ENCODE measurements at places on chromosomes 4 and X. TPM values are rescaled to one million over a fixed set of nuclear protein-coding genes. Genes with fewer than 3 reads are reported as not detected.

SAGE1 gene
- not detected for total RNA-seq

PRRG1 gene
- 6.7 TPM for total RNA-seq

GPR50 gene
- total RNA-seq: 12.0 TPM

GRCh38 chr4:157837071-157837703, 335.6 kb downstream of the GASK1B start:
- H3K4me1 ChIP-seq: peaks cover 24% of the 10 kb centered on the region
- H3K27me3 ChIP-seq: no peaks in the 10 kb centered on the region
- H3K27ac ChIP-seq: peak overlapping the region; percentile 47
- H3K36me3 ChIP-seq: no peaks in the 10 kb centered on the region
- DNase-seq: no peak

HELT gene
- total RNA-seq: 0.28 TPM

MMAA gene
- 5.0 TPM for total RNA-seq

GPRASP1 gene
- total RNA-seq: 2.0 TPM

- no peak overlapping the region for H3K27ac ChIP-seq
- H3K27me3 ChIP-seq: no peaks in the 10 kb centered on the region
- H3K4me1 ChIP-seq: peaks cover 54% of the 10 kb centered on the region
Observed at GRCh38 chr4:140242357-140243277, 88.6 kb upstream of the MAML3 start.

ADH1C gene
- 0.23 TPM for total RNA-seq

DNA sequence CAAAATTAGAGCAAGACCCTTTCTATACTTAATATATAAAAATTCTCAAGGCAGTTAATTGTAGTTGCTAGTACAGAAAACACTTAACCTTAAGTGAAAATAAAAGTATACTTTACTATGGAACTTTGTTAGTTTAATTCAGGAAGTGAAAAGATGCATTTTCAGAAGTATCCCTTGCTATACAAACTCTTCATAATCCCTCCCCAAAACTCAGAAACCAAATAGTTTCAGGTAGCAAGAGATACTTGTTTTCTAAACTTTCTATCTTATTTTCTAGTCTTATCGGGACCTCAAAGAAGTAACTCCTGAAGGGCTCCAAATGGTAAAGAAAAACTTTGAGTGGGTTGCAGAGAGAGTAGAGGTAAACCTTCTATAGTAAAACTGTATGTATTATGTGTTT, 14.3 kb downstream of the PAICS start:
- DNase-seq: no peak
- no peaks in the 10 kb centered on the region for H3K27me3 ChIP-seq
- no peaks in the 10 kb centered on the region for H3K4me1 ChIP-seq
- no peak overlapping the region for H3K4me3 ChIP-seq
- peaks cover 92% of the 10 kb centered on the region for H3K36me3 ChIP-seq

HSD17B10 gene
- 106 TPM for total RNA-seq

DNA sequence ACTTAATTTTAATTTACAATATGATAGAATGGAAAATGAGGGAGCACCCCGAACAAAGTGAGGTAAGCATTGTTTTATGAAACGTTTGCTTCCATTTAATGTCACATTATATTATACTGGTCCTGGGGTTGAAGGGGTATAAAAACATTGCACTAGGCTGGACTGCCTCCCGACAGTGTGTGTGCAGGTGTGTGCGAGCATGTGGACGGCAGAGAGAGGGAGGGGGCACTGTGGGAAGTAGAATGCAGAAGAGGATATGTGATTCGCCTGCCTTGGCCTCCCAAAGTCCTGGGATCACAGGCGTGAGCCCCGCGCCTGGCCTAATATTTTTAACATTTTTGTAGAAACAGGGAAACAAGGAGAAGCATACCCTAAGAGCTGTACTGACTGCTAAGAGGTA, 36.0 kb downstream of the IRF2 start:
- H3K36me3 ChIP-seq: no peaks in the 10 kb centered on the region
- H3K27ac ChIP-seq: no peak overlapping the region
- no peak overlapping the region for H3K4me3 ChIP-seq
- no peaks in the 10 kb centered on the region for H3K27me3 ChIP-seq
- DNase-seq: no peak

ELOVL6 gene
- 83.8 TPM for total RNA-seq

DNA sequence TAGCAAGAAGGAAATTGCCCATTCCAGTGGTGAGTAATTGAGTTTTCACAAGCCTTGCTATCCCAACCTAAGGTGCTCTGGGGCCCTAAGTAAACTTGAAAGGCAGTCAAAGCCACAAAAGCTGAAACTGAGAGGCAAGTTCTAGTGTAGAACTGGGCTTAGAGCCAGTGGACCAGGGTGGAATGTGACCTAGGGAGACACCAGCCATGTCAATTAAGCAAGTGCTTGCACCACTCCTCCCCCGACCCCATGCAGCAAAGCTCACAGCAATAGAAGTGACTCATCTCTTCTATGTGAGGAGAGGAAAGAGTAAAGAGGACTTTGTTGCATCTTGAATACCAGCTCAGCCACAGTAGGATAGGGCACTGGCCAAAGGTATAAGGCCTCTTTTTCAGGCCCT, 486.1 kb upstream of the POU3F4 start:
- DNase-seq: no peak
- no peaks in the 10 kb centered on the region for H3K4me1 ChIP-seq
- H3K27me3 ChIP-seq: no peaks in the 10 kb centered on the region
- H3K36me3 ChIP-seq: peaks cover 5% of the 10 kb centered on the region
- no peak overlapping the region for H3K27ac ChIP-seq

RBM46 gene
- 4.2 TPM for total RNA-seq

DNA sequence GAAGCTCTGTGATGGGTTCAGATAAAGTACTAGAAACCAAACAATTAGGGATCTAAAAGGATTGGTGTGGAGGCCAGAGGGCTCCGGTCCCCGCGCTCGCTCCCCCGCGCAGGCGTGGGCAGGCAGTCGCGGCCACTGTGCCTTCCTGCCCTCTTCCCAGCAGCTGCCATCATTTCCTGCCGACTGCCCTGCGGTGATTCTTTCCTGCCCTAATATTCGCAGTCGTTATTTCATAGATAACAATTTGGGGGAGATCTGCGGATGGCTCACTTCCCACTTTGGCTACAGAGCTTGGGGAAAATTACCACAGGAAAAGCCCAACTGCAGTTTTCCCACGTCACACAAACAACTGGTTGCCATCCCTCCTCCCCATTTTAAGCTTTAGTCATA, 2.2 kb downstream of the GRIA2 start:
- H3K27me3 ChIP-seq: peaks cover 69% of the 10 kb centered on the region
- H3K36me3 ChIP-seq: no peaks in the 10 kb centered on the region
- H3K4me3 ChIP-seq: peak overlapping the region; percentile 76
- peaks cover 22% of the 10 kb centered on the region for H3K4me1 ChIP-seq

DNA sequence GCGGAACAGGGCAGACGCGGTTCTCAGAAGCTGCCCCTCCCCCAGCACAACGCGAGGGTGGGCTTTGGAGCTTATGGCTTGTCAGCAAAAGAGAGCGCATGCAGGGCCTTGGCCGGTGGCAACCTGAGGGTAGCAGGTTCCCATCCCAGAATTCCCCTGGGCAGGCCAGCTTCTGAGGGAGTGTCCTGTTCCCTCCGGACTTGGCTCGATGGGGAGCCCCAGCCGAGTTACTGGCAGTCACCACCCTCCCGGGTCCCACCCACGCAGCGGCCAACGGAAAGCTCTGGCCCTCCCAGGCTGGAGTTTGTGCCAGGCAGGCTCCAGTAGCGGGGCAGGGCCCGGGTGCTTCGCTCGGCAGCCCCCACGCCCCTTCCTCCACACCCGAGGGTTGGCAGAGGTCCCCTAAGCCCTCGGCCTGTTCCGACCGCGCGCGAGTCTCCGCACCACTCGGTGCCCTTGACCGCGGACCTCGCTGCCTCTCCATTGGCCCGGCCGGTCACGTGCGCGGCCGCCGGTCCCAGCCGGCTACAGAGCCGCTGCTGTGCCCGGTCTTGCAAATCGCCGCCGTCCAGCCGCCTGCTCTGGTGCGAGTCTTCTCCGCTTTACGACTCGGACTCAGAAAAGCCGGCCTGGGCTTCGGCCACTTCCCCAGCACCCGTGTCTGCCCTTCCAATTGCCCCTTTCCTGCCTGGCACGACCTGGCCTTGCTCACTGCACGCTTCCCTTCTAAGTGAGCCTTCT, 20.9 kb upstream of the MTM1 start:
- peak; percentile 48 for DNase-seq
- peak overlapping the region; percentile 82 for H3K27ac ChIP-seq
- peak overlapping the region; percentile 55 for H3K4me3 ChIP-seq
- H3K36me3 ChIP-seq: no peaks in the 10 kb centered on the region
- peaks cover 51% of the 10 kb centered on the region for H3K27me3 ChIP-seq

DNA sequence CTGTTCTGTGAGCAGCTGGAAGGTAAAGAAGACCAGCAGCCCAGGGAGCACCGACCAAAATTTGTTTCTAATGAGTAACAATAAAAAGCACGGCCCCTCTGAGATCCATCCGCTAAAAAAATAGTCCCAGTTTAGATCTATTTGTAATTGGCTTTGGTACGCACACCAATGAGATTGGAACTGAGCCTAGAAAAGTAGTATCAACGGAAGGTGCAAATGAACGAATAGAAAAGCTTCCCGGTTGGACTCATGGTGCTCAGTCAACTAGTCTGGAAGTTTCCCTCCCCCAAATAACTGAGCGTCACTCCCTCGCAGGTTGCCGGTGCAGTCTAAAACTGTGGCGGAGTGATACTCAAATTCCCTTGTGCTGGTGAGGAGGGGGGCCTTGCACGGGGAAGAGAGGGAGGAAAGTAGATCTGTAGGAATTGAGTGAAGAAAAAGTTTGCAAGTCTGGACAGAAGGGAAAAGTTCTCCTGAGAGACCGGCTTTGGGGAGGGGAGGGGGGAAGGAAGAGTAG, at the start of gene COL4A5:
Gene COL4A5, plus strand, starts transcription at position 413 of the 517 bp plus-strand sequence. CDS start 288 bp downstream, outside the sequence.
- H3K4me3 ChIP-seq: peak within 1 kb of the TSS; percentile 94
- peak within 1 kb of the TSS; percentile 96 for H3K27ac ChIP-seq
- peaks cover 38% of the 10 kb centered on the region for H3K4me1 ChIP-seq
- H3K36me3 ChIP-seq: peaks cover 1% of the 10 kb centered on the region

DNA sequence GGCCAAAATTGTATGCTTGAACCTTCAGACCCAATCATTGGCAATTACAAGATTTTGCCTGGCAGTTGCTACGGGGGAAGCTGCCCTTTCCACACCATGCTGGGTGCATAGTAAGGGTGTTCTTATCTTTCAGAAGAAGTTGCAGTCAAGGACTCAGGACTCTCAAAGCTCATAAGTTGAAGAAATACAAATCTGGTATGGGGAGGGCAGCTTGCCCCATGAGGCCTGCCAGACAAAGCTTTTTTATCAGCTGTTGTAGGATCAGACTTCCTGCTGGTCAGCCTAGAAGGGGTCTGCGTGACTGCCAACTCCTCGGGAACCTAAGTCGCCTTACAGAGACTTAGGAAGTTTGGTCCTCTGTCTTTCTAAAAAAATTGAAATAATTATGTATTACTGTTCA, 174.9 kb upstream of the TECRL start:
- no peak overlapping the region for H3K4me3 ChIP-seq
- no peaks in the 10 kb centered on the region for H3K27me3 ChIP-seq
- H3K36me3 ChIP-seq: peaks cover 16% of the 10 kb centered on the region
- no peak overlapping the region for H3K27ac ChIP-seq
- no peak for DNase-seq

CLCN4 gene
- 8.9 TPM for total RNA-seq

SUPT20HL1 gene
- total RNA-seq: not detected

LARP1B gene
- 31.1 TPM for total RNA-seq

UGT2B15 gene
- total RNA-seq: 0.25 TPM

FGB gene
- 2.3 TPM for total RNA-seq

DNA sequence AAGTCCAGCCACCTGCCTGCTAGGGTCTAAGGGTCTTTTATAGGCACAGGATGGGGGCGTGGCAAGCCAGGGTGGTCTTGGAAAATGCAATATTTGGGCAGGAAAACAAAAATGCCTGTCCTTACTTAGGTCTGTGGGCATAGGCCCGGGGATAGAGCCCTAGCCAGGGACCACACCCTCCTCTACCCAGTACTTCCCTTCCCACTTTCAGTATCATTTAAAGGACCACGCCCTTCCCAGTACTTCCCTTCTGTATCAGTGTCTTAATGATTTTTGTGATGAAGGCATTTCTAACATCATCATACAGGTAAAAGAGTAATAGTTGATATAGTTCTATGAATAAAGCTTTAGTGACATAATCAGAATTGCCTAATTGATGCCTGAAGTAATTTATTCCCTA, 11.4 kb downstream of the BANK1 start:
- DNase-seq: no peak
- H3K27me3 ChIP-seq: no peaks in the 10 kb centered on the region
- H3K27ac ChIP-seq: no peak overlapping the region
- peaks cover 2% of the 10 kb centered on the region for H3K36me3 ChIP-seq
- H3K4me3 ChIP-seq: no peak overlapping the region
- 0 out of 2 replicates have a peak, but pooled peaks cover 3% of the 10 kb centered on the region for H3K4me1 ChIP-seq

GRCh38 chr4:5409237-5409636, 299.1 kb downstream of the EVC2 start:
- DNase-seq: no peak
- peaks cover 12% of the 10 kb centered on the region for H3K27me3 ChIP-seq
- no peaks in the 10 kb centered on the region for H3K4me1 ChIP-seq

DNA sequence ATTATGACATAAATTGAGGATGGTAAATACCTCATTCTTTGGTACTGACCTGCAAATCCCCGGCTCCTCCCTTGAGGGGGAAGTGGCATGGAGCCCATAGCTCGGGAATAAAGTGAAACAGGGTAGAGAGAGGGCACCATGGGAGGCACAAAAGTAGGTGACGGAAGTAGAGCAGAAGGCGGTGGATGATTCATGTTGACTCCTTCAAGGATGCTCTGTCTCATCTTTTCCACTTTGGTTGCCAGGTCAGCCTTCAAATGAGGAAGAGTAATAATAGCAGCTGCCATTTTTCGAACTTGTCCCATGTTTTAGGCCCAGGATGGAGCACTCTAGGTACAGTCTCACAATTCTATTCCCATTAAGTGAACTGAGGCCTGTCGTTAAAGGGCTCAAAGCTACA, 41.4 kb upstream of the PHF8 start:
- no peaks in the 10 kb centered on the region for H3K4me1 ChIP-seq
- H3K27ac ChIP-seq: no peak overlapping the region
- no peaks in the 10 kb centered on the region for H3K36me3 ChIP-seq
- H3K4me3 ChIP-seq: no peak overlapping the region
- DNase-seq: no peak
- no peaks in the 10 kb centered on the region for H3K27me3 ChIP-seq

GCNA gene
- total RNA-seq: 1.0 TPM

RS1 gene
- not detected for total RNA-seq

GRCh38 chrX:102345916-102346315, 93.9 kb downstream of the NXF2B start:
- peak; percentile 70 for DNase-seq
- H3K27me3 ChIP-seq: no peaks in the 10 kb centered on the region
- H3K27ac ChIP-seq: no peak overlapping the region
- H3K4me1 ChIP-seq: no peaks in the 10 kb centered on the region
- H3K4me3 ChIP-seq: no peak overlapping the region

FAM241A gene
- total RNA-seq: 0.23 TPM

DNA sequence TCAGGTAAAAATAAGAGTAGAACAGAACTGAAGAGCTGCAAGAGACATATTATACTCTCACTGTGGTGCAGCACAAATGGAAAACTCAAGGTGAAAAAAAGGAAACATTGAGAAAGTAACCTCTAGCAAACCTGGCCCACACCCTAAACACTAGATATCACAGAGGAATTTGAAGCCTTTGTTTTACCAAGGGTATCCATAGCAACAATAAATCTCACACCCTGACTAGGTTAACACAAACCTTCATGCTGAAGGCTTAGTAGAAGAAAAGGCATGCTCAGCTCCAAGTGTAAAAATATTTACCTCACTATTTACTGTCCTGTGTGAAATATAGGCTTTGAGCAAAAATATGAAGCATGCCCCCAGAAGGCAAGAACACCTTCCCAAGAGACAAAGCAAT, 61.9 kb upstream of the TAB3 start:
- no peak overlapping the region for H3K27ac ChIP-seq
- H3K27me3 ChIP-seq: no peaks in the 10 kb centered on the region
- no peak overlapping the region for H3K4me3 ChIP-seq
- no peaks in the 10 kb centered on the region for H3K4me1 ChIP-seq
- no peak for DNase-seq

All from WTC11 (cell line).